Kidney (tissue), 22 donors: ENCODE measurements at places on chromosomes 5 and 9. TPM values are rescaled to one million over a fixed set of nuclear protein-coding genes. Genes with fewer than 3 reads are reported as not detected.

DNA sequence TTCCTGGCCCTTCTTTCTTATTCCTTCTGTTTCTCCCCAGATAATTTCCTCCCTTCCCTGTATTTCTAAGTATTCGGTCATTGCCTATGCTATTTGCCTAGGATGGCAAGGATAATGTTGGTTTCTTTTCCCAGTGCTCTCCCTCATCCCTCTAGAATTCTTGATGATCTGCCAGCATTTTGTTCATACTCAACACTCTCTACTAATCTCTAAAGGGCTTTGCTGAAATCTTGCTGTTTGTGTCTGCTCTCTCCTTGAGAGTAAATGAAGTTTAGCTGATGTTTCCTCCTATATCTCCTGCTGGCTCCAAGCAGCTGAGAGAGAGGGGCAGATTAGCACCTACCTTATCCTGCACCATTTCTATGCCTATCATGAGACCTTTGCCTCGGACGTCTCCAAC, 38.1 kb downstream of the AGXT2 start:
- no peak for DNase-seq
- H3K27ac ChIP-seq: no peak overlapping the region
- H3K36me3 ChIP-seq: no peaks in the 10 kb centered on the region
- H3K27me3 ChIP-seq: no peaks in the 10 kb centered on the region

DNA sequence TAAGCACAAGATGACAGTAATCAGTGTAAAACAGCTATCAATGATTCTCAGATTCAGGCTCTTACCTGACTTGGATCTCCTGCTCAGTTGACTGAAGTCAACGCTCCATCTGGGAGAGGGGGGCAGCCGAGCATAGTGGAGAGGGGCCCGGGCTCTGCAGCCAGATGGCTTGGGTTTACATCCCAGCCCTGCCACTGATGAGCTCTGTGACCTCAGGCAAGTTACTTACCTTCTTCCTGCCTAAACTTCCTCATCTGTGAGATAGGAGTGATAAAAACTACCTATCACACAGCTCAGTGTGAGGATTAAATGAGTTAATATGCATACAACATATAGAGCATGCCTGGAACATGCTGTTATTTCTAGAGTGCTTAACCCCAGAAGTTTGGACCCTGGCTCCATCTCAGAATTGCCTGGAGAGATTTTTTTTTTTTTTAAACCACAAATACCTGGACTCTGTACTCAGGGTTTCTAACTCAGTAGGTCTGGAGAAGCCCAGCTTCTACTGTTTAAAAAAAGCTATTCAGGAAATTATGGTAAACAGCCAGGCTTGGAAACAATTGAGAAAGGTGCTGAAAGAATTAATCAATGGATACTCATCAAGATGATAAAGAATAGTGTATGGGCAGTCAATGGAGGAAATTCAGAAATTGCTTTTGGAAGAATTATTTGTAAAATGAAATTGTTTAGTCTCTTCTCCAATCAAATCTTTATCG, 72.2 kb downstream of the ANKRD55 start:
- H3K4me3 ChIP-seq: no peak overlapping the region
- no peaks in the 10 kb centered on the region for H3K4me1 ChIP-seq
- H3K27me3 ChIP-seq: no peaks in the 10 kb centered on the region
- no peaks in the 10 kb centered on the region for H3K36me3 ChIP-seq
- no peak for DNase-seq
- H3K27ac ChIP-seq: peak overlapping the region; percentile 32

- no peak for DNase-seq
- H3K27me3 ChIP-seq: no peaks in the 10 kb centered on the region
These were observed 109.0 kb downstream of the GNAQ start for GRCh38 chr9:77922591-77922990.

GRCh38 chr5:174511714-174512253, 212.6 kb upstream of the MSX2 start:
- H3K4me3 ChIP-seq: no peak overlapping the region
- H3K27ac ChIP-seq: no peak overlapping the region
- no peak for DNase-seq
- H3K27me3 ChIP-seq: no peaks in the 10 kb centered on the region
- no peaks in the 10 kb centered on the region for H3K4me1 ChIP-seq

- no peak overlapping the region for H3K4me3 ChIP-seq
- no peak overlapping the region for H3K27ac ChIP-seq
- H3K36me3 ChIP-seq: no peaks in the 10 kb centered on the region
- H3K27me3 ChIP-seq: no peaks in the 10 kb centered on the region
These were observed 350.9 kb downstream of the YTHDC2 start for GRCh38 chr5:113864437-113864836.

- no peaks in the 10 kb centered on the region for H3K27me3 ChIP-seq
- no peak for DNase-seq
- no peaks in the 10 kb centered on the region for H3K36me3 ChIP-seq
- H3K4me3 ChIP-seq: no peak overlapping the region
- H3K27ac ChIP-seq: no peak overlapping the region
- no peaks in the 10 kb centered on the region for H3K4me1 ChIP-seq
These were observed 56.8 kb downstream of the PTPDC1 start for GRCh38 chr9:94140791-94141790.

- H3K4me1 ChIP-seq: no peaks in the 10 kb centered on the region
- DNase-seq: peak; percentile 69
- no peaks in the 10 kb centered on the region for H3K27me3 ChIP-seq
- H3K4me3 ChIP-seq: no peak overlapping the region
- H3K27ac ChIP-seq: no peak overlapping the region
These were observed 48.0 kb downstream of the PTCH1 start for GRCh38 chr9:95468791-95469190.

DNA sequence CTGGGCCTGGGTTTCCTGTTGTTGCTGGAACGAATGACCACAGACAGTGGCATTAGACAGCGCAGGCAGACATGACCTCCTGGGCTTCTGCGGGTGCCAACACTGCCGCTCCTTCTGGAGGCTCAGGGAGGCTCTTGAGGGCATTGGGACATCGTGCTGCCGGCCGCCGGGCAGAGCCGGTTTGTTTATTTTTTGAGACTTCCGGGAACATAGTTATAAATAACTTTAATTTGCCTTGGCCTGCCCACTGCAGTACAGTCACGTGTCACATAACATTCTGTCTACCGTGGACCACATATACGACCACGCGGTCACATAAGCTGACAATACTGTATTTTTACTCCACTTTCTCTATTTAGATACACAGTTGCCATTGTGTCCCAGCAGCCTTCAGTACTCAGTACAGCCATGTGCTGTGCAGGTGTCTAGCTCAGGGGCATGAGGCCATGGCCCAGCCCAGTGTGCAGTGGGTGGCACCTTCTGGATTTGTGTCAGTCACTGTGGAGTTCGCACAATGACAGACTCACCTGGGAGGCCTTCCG, 8.2 kb upstream of the TOR4A start:
- peaks cover 4% of the 10 kb centered on the region for H3K36me3 ChIP-seq
- DNase-seq: peak; percentile 46
- H3K4me1 ChIP-seq: no peaks in the 10 kb centered on the region
- H3K4me3 ChIP-seq: no peak overlapping the region
- H3K27ac ChIP-seq: peak overlapping the region; percentile 92
- no peaks in the 10 kb centered on the region for H3K27me3 ChIP-seq

DNA sequence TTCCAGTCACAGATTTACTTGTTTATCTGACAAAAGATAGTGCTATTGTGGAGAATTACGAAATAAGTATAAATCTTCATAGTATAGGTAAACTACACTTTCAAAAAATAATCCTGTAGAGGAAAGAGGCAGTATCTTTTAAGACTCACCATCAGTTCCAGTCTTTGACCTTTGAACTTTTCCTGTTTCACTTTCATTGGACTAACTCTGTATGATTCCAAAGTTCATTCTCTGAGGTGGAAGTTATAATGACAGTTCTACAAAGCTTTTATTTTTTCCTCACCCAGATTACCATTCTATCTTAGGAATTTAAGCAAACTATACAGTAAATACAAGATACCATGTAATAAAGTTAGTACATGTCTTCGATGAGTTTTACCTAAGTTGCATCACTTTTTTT, 901.3 kb upstream of the SEMA6A start:
- no peak for DNase-seq
- H3K4me1 ChIP-seq: no peaks in the 10 kb centered on the region
- H3K4me3 ChIP-seq: no peak overlapping the region
- no peak overlapping the region for H3K27ac ChIP-seq
- H3K36me3 ChIP-seq: no peaks in the 10 kb centered on the region

- no peak overlapping the region for H3K4me3 ChIP-seq
- DNase-seq: peak; percentile 34
- H3K27me3 ChIP-seq: no peaks in the 10 kb centered on the region
These were observed 1889.4 kb upstream of the CDH9 start for GRCh38 chr5:28927559-28928326.

- no peaks in the 10 kb centered on the region for H3K4me1 ChIP-seq
- DNase-seq: peak; percentile 20
- no peaks in the 10 kb centered on the region for H3K27me3 ChIP-seq
These were observed 182.6 kb upstream of the ELL2 start for GRCh38 chr5:96144289-96144688.

DNA sequence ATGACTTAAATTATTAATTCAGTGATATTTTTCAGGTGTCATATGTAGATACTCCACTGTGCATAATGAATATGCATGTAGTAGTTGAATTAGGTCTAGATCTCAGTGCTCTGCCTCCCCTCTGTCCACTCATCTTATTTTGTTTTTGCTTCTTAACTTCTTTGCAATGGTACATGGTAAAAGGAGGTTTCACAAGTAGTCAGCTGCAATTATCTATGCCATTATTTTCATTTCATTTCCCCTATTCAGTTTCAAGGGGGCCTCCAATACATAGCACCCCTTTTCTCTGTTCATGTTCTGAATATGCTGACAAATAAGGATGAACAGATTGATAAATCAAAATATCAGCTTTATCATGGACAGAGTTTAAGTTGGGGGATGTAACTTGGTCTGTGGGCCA, 511.6 kb upstream of the ZNF608 start:
- H3K27me3 ChIP-seq: no peaks in the 10 kb centered on the region
- no peaks in the 10 kb centered on the region for H3K36me3 ChIP-seq
- no peak overlapping the region for H3K27ac ChIP-seq
- DNase-seq: no peak
- no peaks in the 10 kb centered on the region for H3K4me1 ChIP-seq

DNA sequence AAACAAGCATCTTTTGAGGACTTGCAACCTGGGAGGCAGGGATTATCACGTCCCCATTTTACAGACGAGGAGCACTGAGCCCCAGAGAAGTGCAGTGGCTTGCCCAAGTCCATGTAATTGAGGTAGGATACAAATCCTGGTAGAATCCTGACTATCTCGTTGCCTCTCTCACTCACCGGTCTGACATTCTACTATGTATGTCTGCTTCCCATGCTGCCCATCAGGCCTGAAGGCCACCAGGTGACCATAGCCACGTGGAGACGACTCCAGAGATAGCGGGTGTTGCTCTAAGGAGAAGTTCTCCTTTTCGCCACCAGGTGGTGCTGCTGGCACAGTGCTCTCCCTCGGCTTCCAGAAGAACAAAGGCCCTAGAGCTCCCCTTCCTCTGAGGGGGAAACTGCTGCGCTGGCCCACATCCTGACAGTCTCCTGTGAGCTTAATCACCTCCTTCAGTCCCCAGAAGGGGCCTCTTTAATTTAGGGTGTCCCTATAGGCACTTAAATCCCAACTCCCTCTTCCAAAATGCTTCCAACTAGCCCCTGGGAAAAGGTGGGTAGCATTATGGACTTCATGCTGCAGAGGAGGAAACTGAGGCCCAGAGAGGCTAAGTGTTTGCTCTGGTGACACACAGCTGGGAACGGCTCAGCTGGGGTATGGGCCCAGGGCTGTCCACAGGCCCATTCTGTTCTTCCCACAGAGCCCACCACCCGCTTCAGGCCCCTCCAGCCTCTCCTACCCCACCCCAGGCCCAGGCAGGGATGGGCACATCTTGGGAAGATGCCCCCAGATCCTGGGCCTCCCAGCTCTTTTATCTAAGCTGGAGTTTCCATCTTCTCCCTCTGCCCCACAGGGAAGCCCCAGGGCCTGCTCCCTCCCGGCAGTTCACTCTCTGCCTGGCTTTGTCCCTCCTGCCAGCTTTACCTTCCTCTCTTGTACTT, 6.4 kb downstream of the SLC34A1 start:
- peaks cover 4% of the 10 kb centered on the region for H3K36me3 ChIP-seq
- DNase-seq: peak; percentile 94
- H3K4me3 ChIP-seq: peak overlapping the region; percentile 42
- H3K4me1 ChIP-seq: no peaks in the 10 kb centered on the region

DNA sequence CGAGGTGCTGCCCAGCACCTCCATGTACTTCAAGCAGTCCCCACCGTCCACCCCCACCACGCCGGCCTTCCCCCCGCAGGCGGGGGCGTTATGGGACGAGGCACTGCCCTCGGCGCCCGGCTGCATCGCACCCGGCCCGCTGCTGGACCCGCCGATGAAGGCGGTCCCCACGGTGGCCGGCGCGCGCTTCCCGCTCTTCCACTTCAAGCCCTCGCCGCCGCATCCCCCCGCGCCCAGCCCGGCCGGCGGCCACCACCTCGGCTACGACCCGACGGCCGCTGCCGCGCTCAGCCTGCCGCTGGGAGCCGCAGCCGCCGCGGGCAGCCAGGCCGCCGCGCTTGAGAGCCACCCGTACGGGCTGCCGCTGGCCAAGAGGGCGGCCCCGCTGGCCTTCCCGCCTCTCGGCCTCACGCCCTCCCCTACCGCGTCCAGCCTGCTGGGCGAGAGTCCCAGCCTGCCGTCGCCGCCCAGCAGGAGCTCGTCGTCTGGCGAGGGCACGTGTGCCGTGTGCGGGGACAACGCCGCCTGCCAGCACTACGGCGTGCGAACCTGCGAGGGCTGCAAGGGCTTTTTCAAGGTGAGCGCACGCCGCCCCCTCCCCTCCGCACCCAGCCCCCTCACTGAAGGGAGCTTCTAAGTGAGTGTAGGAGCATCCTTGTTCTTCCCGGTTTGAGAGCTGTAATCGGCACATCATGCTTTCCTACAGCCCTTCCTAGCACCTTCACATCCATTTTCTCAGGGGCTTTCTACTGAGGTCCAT, 6.9 kb downstream of the NR4A3 start:
- no peaks in the 10 kb centered on the region for H3K36me3 ChIP-seq
- H3K27ac ChIP-seq: no peak overlapping the region
- no peak for DNase-seq
- peaks cover 4% of the 10 kb centered on the region for H3K4me1 ChIP-seq

DNA sequence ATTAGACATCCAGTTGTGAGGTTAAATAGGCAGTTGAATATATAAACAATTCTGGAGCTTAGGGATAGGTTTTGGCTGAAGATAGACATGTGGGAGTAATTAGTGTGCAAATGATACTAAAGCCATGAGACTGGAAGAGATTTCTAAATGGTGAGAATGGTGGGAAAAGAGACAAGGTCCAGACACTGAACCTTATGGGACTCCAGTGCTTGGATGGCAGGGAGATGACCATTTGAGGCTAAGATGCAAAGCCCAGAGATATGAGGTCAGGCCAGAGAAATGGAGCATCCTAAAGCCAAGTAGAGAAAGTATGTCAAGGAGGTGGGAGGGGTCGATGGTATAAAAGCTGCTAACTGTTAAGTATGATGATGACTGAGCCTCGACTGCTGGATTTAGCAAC, 115.6 kb downstream of the SEMA5A start:
- no peaks in the 10 kb centered on the region for H3K4me1 ChIP-seq
- no peaks in the 10 kb centered on the region for H3K27me3 ChIP-seq
- no peaks in the 10 kb centered on the region for H3K36me3 ChIP-seq

Gene OXCT1
- total RNA-seq: 20.5 TPM

Gene FRRS1L
- not detected for total RNA-seq

Gene ACOT12
- total RNA-seq: not detected

Gene HMMR
- total RNA-seq: 0.91 TPM

Gene LECT2
- total RNA-seq: not detected

Gene IL13
- total RNA-seq: not detected

Gene CCL21
- 92.8 TPM for total RNA-seq
